Motor neuron (in vitro differentiated cells): ENCODE measurements at places on chromosomes 4 and X. TPM values are rescaled to one million over a fixed set of nuclear protein-coding genes. Genes with fewer than 3 reads are reported as not detected.

Gene HEPH
- 5.0 and 5.4 TPM in 2 replicates for total RNA-seq

DNA sequence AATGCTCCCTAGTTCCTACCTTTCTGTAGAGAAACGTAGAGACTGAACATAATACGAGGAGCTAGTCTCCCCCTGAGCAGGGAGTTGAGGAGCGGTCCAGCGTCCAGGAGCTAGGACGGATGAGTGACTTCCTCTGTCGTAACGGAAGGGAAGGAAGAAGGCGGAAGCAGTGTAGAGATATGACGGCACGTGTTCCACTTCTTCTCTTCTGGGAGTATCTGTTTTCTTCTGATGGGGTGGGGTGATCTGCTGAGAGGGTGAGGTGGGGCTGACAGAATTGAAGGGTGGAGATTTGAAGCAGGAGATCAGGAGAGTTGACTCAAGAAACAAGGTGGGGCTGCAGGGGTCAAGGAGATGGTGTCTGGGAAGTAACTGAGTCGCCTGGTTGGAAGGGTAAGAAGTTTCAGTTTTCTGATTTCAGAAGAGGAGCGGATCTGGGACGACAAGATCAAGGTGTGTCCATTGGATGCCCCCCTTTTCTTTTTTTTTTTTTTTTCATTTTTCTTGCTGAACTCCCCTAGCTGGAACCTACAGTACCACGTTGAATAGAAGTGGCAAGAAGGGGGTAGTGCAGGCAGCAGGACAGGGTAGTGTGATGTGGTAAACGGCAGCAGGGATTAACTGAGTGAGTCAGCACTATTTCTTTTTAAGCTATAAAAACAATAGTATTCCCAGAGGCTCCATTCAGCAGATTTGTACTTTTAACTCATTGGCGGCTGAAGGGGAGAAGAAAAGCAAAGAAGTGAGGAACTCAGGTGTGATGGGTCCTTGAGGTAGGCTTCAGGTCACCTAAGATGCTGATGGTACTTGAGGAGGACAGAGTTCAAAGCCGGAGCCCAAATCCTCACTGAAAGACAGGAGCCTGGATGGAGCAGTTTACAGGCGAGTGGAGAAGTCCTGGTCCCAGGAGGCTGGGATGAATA, 50.8 kb upstream of the SETD7 start:
- peak; percentile 22 for ATAC-seq

GRCh38 chr4:8473198-8473919, 32.8 kb downstream of the TRMT44 start:
- no peak for ATAC-seq

DNA sequence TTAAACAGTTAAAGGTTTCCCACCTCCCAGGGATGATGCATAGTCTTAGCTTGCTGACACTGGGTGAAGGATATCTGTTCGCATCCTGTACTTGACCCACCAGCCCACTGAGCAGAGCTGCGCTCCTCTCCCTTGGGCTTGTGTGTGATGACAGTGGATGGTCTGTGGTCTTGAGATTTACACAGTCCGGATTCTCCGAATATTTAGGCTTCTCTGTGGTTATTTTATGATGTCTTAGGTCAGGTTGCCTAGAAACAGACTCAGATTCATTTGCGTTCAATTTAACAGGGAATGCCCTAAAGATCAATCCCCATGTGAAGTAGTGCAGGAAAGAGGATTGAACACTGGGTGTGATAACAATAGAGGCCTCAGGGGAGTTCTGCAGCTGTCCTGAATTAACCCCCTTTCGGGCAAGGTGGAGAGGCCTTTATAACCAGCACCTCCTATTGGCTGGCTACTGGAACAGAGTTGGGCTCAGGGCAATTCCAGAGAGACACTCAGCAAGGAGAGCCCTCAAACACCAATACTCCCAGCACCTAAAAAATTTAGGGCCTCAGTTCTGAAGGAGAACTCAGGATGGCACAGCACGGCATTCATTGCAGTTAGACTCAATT, 653.2 kb upstream of the GALNT7 start:
- ATAC-seq, result peak; percentile 68

Gene RHOXF1
- total RNA-seq, result not detected in 2 replicates

DNA sequence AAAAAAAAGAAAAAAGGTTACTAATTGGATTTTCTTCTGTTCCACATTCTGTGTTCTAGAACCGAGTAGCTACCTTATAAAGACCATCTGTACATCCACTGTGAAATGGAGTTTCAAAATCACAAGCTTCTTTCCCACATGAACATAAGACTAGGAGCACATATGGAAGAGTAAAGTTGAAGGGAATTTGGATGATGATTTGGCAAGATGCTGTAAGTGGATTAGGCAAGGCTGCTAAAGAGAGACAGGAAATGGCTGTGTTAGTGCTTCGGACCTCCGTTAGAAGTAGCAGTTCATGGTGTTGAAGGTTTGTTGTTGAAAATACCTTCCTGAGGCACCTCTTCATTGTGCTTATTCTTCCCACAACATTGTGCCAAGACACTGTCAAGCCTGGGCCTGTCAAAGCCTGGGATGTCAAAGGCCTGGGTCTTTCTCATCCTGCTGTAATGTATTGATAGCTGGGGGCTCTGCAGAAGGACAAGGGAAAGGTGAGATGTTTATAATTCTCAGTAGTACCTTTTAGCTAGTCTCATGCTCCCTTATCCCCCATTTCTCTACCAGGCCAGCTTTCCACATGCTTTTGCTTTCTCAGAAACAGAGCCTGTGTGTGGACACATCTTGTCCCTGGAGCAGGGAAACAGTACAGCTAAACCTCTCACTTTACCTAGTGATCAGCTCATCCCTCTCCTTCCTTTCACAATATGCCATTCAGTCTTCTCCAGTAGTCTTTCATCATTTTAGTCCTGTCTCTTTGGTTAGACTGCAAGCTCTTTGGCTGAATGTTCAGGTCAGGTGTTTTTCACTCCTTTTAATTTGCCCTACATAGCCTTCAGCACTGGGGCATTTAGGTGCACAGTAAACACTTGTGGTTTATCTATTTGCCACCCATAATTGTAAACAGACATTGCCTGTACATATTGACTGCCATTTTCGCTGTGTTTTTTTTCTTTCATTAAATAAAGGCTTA, 37.9 kb upstream of the CYP2U1 start:
- ATAC-seq, result no peak

DNA sequence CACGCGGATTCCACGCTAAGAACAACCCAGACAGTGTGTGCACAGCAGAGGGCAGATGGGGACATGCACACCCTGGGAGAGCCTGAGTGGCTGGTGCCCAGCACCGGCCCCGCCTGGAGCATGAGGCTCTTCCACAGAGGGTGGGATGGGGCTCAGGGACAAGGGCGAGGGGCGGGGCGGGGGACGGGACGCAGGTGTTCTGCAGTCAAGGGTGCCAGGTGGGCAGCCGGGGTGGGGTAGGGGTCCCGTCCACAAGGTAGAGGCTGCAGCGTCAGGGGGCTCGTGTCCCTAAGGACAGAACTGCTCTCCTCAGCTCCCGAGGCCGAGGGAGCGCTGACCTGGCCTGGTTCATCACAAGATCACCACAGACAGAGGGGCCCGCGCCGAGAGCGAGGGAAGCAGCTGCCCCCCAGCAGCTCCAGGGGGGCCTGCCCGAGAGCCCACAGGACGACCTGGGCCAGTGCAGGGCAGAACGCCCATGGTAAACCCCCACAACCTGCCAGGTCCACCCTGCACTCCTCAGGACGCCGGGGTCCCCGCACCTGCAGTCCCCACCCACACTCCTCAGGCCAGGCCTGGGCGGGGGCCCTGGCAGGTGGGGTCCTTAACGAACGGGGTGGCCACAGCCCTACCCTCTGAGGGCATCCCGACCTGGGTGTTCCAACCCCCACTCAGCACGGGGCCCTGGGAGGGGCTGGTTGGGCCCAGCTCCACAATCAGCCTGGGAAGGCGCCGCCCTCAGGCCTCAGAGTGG, 26.7 kb downstream of the CTBP1 start:
- ATAC-seq, result peak; percentile 18

- ATAC-seq, result peak; percentile 21
These were observed 36.9 kb downstream of the DCHS2 start for GRCh38 chr4:154454710-154455109.
